Activated T-helper 1 cell treated with anti-CD3 and anti-CD28 coated beads, Interleukin-2, amount 50 U/mL, for 16 hours (primary cell): ENCODE measurements at places on chromosomes 11 and 22.

DNA sequence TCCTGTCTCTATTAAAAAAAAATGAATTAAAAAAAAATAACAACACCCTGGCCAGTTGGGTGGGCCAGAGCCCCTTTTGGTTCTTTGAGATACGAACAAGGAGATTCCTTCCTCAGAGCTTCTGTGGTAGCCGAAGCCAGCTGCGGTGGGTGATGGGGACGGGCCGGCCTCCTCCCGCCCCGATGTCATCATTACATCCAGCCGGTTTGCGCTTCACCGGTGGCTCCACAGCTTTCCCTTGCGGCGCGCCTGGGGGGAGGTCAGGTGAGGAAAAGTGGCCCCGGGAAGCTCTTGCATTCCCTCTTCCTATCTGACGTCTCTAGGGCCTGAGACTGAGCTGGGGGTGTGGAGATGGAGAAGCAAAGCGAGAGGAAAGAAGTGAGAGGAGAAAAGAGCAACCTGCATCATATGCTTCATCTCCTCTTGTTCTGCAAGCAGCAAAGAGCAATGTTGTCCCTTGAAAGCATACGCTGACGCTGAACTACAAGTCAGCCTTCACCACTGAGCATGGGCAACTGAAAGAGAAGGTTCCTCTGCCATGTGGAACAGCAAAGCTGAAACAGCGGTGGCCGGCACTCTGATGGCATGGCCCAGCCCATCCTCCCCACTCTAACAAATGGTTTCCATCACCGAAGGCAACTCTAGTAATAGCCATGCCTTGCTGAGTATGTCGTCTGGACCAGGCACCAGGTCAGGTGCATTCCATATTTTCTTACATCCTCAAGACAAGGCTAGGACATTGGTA, 6.0 kb downstream of the ADAMTS8 start:
- no peak for DNase-seq

- DNase-seq, result no peak
Observed at GRCh38 chr11:35138058-35138457, 913 bp upstream of the CD44 start.

- DNase-seq, result no peak
Observed at GRCh38 chr11:127926721-127927120, 660.6 kb downstream of the ETS1 start.

GRCh38 chr11:67116758-67117105, 2.3 kb upstream of the KDM2A start:
- no peak for DNase-seq
